Stimulated activated naive CD4-positive, alpha-beta T cell treated with Interleukin-2 at 50 U/mL for 16 hours (primary cell): ENCODE measurements at places on chromosomes 1 and 21.
A peak's percentile ranks its signal among the peaks of the same experiment; 100 is the strongest.

GRCh38 chr1:71080230-71080738 lies 551 bp downstream of the ZRANB2 start:
- DNase-seq: peak; percentile 31

- DNase-seq: peak; percentile 91
These were observed 13.9 kb upstream of the DDI2 start for GRCh38 chr1:15603050-15603965.

DNA sequence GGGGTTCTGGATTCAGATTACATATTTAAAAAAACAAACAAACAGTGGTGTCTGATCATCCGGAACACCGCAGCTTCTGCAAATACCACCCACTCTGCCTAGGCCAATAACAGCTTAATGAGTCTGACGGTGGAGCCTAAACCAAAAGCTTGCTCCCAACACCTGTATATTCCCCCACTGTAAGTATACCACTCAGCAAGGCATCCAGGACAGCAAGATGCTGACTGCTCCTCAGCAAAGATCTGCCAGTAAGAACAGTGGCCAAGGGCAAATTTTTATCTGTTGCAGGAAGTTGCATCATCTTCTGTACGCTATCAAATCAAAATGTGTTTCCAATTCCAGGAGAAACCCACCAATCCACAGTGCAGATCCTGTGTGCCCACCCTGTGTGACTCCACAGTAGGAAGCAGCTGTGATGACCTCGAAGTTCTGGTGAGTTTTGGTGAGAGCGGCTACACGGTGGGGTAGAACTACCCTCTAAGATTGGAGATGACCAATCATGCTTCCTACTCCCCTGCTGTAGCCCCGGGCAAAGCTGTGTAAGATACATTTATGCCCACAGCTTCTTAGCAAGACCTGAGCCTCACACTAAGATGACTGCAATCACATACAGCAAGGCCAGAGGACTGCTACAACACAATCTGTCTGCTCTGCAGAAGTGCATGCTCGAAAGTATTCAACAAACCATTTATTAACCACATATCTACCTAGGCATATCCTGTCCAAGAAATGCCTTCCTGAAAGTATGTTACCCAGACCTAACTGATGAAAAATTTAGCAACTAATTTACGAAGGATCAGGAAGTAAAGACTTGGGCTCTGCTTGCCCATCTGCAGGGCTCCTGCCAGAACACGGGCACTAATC lies 30.5 kb downstream of the SIPA1L2 start:
- DNase-seq: no peak

GRCh38 chr1:203648276-203648675 lies 21.6 kb downstream of the ATP2B4 start:
- DNase-seq: no peak

DNA sequence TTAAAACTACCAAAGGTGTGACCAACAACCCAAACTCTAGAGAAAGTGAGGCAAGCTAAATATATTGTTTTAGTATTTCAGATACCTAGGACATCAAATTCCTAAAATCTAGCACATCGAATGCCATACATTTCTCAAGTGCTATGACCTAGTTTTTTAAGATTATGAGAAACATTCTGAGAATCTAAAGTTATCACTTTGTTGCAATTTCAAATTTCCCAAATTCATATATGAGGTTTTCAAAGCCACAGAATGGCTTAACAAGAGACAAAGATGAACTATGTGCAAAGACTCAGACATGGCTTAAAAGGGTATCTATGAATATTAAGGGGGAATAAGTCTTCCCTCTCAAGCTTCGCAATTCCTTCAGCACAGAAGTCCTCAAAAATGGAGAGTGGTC lies 6.8 kb downstream of the SCYL3 start:
- no peak for DNase-seq

DNA sequence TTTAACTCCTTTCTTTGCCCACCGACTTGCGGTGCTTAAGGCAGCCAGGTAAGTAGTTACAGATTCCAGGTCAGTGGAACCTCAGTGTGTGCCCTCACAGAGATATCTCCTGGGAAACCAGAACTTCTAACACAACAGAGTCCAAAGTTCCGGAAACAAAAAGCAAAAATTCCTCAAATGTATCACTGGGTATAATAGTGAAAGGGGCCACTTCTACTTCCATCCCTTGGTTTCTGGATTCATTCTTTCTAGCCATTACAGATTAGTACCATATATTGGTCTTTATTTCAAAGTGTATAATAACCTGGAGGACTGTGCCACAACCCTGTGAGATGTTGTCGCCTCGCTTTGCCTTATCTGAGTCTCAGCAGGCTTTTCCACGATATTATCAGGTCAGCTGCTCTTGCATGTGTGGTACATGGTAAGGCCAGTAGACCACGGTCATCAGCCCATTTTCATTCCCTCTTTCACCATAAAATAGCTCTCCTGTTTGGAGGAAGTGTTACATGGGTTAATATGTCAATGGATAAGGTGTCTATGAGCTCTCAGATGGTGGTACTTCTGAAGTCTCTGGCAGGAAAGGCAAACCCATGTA lies 14.9 kb upstream of the VASH2 start:
- no peak for DNase-seq

- no peak for DNase-seq
These were observed 92.8 kb downstream of the ITPKB start for GRCh38 chr1:226646026-226646869.

- no peak for DNase-seq
These were observed 316.3 kb downstream of the KCNH1 start for GRCh38 chr1:210817385-210818275.

- no peak for DNase-seq
These were observed 64.6 kb upstream of the DIP2A start for GRCh38 chr21:46393941-46394594.

- DNase-seq: no peak
These were observed 36.0 kb upstream of the TENT5C start for GRCh38 chr1:117569856-117570255.

DNA sequence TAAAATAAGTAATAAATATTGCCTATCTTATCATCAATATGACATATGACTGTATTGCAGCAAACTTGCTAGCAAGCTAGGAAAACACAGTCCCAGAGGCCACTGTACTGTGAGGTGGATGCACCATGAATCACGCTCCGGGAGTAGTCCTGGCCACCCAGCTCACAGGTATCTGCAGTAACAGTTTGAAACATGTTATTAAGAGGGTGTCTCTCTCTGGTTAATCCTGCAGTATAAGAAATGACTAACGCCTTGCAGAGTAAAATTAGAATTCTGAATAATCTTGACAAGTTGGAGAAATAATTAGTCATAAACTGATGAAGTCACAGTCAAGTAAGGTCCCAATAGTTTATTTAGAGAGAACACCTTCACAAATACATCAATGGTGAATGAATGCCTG lies 34.0 kb upstream of the DPT start:
- no peak for DNase-seq

GRCh38 chr1:230985711-230986110 lies 6.8 kb downstream of the ARV1 start:
- no peak for DNase-seq

DNA sequence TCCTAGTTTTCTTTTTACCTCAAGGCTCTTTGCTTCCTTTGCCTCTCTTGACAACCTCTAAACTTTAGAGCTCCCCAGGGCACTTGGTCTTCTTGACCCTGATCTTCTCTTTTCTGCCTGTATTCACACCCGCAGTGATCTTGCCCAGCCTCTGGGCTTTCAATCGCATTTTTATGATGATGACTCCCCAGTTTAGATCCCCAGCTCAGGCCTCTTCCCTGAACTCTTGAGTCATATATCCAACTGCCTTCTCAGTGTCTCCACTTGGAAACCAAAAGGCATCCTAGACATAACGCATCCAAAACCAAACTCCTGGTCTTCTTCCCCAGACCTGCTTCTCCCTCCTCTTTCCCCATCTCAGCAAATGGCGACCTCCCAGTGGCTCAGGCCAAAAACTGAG lies 6.5 kb downstream of the STUM start:
- no peak for DNase-seq

- DNase-seq: no peak
These were observed 23.1 kb downstream of the LGR6 start for GRCh38 chr1:202216691-202217090.

- DNase-seq: peak; percentile 63
These were observed at the start of gene IL12RB2 for GRCh38 chr1:67307251-67308060. Gene IL12RB2 (plus strand): TSS chr1:67307873. CDS start chr1:67320369, 12,496 bp downstream.

- DNase-seq: no peak
These were observed 90.1 kb downstream of the TMEM53 start for GRCh38 chr1:44584167-44584566.

- no peak for DNase-seq
These were observed 38.8 kb upstream of the ANGPTL7 start for GRCh38 chr1:11150326-11150725.

DNA sequence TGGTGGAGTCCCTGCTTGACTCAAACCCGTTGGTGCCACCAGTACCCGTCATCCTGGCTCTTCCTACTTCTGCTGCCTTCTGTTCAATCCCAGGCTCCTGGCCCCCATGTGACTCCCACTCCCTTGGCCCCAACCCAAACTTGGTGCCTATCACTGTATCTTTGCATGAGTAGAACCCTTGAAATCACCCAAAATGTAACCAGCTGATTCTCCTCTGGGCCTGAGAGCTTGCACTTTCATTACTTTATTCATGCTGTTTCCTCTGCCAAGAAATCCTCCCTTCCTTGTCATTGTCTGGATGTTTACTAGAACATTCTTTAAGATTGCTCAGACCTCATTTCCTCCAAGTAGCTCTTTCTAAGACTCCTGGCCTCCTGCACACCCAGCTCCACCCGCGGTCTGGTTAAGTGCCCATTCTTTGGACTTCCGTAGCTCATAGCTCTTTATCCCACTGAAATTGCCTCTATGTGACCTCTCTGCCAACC lies 15.7 kb downstream of the PTAFR start:
- DNase-seq: no peak

- DNase-seq: no peak
These were observed 68.5 kb downstream of the TMEM200B start for GRCh38 chr1:29055160-29055559.

GRCh38 chr1:94543893-94544635 lies 2.5 kb upstream of the F3 start:
- DNase-seq: no peak

GRCh38 chr1:22857661-22858060 lies 115.0 kb downstream of the LACTBL1 start:
- no peak for DNase-seq

DNA sequence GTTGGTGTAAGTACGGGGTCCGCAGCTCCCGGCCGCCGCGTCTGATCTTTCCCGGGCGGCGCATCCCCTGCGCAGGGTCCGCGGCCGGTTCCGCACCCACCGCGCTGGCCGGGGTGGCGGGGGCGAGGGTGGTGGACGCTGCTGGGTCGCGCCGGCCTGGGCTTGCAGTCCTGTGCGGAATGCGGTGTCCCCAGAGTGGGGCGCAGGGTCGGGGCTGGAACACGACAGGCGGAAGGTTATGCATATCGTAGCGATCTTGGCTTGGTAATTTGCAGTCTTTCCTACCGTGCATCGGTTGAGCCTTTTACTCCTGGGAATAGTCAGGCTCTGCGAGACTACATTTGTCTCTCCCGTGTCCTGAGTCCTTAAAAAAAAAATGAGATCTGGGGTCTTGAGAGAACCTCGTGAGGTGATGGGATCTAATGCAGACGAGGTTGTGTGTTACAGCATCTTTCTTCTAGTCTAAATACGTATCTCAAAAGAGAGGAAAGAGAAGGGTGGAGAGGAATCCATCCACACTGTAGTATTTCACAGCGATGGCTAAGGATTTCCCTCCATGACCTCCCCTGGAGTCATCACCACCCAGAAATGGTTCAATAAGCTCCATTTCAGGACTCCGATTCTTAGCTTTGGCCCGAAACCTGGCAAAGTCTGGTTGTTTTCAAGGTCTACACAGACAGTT lies 572 bp downstream of the ATP1B1 start:
- no peak for DNase-seq

DNA sequence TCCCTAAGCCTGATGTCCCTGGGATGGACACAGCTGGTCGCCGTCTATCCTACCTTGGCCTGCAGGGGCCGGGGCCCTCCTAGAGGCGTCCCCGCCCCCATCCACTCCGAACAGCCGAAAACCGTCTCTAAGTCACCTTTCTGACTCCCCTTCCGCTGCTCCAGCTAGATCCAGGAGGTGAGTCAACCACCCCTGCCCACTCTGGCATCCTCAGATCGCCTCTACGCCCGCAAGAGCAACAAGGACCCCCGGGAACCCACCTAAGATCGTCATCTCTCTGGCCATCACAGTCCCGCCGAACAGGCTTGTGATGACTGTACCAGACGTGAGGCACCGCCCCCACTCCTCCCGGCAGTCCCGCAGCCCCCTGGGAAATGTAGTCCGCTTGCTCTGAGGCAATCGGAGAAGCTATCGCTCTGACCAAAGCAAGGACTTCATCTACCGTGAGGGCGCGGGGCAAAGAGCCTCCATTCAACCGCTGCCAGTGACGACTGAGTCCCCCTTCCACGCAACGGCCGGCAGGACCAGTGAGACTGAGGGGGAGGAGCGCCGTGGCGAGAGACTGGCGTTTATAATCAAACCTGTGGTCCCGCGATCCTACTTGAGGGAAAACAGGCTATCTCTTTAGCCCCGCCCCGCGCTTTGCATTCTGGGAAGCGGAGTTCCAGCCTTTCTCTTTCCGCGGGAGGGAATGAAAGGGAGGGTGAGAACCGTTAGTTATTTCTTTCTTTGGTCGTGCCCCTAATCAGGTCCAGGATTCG lies at the start of gene HSPA13:
HSPA13 (minus strand) TSS at position 312 of the 761 bp plus-strand sequence; CDS start at position 285, 27 bp downstream.
- DNase-seq: peak; percentile 100

DNA sequence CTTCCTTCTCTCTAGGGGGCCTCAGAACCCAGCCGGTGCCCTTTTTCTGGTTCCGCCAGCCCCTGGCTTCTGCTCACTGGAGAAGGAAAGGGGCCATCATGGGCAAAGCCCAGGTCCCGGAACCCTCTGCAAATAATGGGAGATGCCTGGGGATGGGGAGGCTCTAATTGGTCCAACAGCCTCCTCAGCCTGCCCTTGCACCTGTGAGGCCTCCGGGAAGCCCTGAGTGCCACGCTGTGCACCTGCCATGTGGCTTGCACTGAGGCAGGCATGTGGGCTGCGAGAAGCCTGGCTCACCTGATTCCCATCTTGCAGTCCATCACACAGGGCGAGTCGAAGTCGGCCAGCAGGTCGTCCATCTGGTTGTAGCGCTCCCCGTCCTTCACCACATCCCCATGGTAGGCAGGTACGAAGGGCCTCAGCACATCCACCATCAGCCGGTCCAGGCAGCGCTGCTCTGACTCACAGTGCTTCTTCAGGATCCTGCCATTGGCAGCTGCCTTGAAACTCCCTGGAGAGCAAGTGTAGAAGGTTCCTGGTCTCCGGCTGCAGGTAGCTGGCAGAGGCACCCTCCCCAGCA lies 92.1 kb downstream of the ITPKB start:
- DNase-seq: no peak

- DNase-seq: no peak
These were observed 41.4 kb downstream of the RABGAP1L start for GRCh38 chr1:174200746-174201145.

- no peak for DNase-seq
These were observed 67.8 kb upstream of the VTCN1 start for GRCh38 chr1:117278531-117278930.

DNA sequence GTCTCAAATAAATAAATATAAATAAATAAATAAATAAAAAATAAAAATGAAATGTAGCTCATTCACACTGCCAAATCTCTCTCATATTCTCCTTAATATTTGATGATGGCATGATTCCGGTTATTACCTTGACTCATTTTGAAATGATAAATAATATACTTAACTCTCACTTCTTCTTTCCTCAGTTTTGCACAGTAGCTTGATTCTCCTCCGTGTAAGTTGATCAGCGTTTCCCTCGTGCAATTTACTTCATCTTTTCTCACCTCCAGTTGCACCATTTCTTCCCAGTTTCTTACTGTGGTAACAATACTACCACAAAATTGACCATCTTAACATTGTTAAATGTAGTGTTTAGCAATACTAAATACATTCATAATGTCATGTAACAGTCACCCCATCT lies 111.6 kb downstream of the RIPK4 start:
- no peak for DNase-seq
